A673 (cell line): ENCODE measurements at places on chromosomes 3 and 15.

DNA sequence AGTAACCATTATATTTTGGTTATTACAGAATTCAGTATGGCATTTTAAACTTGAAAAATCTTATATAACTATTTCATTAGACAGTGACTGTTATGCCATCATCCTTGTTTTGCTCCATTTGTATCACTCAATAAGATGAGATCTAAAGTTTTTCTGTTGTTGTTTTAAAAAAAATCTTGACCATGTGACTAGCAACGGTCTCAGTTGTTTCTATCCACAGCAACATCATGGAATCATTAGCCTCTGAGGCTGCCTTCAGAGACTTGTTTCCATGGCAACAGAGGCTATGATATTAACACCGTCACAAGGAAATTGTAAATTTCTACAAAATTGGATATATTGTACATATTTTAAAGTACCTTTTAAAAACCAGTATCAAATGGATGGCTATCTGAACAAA, 129.8 kb downstream of the DLG1 start:
- DNase-seq, result peak; percentile 37

DNA sequence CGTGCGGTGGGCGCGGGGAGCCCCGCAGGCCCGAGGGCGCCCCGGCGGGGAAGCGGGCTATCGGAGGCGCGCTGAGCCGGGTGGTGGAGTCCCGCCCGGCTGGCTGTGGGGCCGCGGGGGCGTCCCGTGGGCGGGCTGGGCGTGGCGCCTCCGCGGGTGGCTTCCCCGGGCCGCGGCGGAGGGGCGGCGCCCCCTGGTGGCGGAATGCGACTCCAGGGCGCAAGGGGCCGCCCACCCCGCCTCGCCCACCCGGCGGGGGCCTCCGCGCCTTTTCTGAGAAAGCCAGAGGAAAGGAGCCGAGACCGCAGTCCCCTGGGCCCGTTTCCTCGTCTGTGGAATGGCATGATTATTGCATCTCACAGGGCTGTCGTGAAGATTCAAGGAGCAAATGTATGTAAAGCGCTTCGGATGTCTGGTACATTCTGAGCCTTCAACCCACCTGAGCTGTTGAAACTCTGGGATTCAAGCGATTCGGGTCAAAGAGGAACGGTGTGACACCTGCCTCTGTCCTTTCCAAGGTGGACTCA, 31.9 kb upstream of the RAB6B start:
- DNase-seq, result peak; percentile 69

DNA sequence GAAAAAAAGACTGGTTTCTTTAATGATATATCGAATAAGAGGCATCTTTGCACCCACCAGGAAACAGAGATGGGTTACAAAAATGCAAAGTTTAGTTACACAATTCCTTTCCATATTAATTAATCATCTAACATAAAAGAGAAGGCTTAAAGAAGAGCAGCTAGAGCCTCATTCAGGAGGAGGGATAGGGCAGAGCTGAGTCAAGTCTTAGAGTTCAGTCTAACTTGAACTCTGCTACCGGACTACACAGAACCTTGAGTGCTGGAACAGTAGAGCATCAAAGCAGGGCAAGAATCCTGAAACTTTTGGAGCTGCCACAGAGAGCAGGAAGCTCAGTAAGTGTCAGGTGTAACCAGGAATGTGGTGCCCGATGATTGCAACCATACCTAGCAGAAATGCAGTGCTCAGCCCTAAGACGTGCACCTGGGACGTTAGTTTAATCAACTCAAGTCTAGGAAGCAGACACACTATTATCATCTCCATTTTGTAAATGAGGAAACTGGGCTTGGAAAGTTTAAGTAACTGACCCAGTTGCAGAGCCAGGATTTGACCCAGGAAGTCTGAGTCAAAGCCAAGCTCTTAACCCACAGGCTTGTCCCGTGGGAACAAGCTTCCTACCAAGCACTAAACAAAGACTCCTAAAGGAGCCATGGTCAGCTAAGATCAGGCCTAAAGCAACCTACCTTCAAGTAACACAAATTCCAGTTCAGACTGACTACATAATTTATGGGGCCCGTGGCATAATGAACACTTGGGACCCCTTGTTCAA, 187.4 kb downstream of the FOXP1 start:
- no peak for DNase-seq

- DNase-seq, result no peak
These were observed 48.6 kb downstream of the FOXL2 start for GRCh38 chr3:138898301-138898700.

- no peak for DNase-seq
These were observed 50.9 kb upstream of the CHRNB4 start for GRCh38 chr15:78691851-78692421.

DNA sequence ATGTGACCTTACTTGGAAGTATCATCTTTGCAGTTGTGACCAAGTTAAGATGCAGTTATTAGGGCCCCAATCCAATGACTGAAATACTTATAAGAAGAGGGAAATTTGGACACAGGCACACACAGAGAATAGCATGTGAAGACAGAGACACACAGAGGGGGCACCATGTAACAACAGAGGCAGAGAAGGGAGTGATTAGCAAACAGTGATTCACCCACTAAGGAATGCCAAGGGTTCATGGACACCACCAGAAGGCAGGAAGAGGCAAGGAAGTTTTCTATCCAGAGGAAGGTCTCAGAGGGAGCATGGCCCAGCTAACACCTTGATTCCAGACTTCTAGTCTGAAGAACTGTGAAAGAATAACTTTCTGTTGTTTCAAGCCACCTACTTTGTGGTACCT, 25.0 kb downstream of the SIDT1 start:
- peak; percentile 37 for DNase-seq

GRCh38 chr3:146449076-146449475, 20.3 kb downstream of the PLSCR2 start:
- peak; percentile 45 for DNase-seq
